ELR (cell line): ENCODE measurements at places on chromosomes 12 and 14.

DNA sequence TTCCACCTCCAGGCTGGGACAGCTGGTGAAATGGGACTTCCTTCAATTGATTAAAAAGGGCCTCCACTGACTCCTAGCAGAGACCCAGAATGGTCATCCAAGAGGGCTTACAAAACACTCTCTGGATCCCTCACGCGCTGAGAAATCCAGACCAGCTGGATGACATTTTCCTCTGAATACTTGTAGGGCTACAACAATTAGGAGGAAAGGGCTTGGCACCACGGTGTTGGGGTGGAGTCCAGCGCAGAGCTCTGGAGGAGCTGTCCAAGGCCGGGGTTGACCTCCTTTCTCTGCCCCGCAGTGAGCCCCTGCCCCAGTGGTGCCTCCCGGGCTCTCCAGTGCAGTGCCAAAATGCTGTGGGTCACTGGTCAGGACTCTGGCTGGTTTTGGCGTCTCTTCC, 189.0 kb upstream of the CCND2 start:
- no peak for DNase-seq

DNA sequence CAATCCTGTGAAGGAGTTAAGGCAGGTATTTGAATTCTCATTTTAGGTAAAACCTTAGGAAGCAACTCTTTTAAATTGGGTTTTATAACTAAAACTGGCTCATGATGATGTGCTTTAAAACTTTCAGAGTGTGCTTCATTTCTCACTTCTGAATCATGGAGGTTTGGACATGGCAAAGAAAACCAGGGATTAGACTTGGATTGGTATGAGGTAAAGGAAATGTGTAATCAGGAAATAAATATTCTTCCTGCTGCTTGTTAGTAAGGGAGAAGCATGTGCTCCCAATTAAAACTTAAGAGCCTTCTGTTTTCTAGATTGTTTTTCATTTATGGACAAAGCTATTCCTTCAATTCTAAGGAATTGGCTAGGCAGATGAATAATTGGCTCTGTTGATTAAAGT, 57.4 kb downstream of the FBXO33 start:
- DNase-seq: peak; percentile 77

DNA sequence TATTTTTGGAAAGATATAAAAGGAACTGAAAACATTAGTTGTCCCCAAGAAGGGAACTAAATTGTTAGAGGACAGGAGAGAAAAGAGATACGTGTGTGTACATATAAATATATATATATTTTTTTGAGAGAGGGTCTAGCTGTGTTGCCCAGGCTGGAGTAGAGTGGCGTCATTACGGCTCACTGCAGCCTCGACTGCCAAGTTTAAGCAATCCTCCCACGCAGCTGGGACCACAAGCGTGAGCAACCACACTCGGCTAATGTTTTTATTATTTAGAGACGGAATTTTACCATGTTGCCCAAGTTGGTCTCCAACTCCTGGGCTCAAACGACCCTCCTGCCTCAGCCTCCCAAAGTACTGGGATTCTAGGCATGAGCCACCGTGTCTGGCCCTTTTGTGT, 16.2 kb upstream of the NOP2 start:
- DNase-seq: no peak

GRCh38 chr14:99075771-99076375, 196.1 kb downstream of the BCL11B start:
- DNase-seq: no peak

DNA sequence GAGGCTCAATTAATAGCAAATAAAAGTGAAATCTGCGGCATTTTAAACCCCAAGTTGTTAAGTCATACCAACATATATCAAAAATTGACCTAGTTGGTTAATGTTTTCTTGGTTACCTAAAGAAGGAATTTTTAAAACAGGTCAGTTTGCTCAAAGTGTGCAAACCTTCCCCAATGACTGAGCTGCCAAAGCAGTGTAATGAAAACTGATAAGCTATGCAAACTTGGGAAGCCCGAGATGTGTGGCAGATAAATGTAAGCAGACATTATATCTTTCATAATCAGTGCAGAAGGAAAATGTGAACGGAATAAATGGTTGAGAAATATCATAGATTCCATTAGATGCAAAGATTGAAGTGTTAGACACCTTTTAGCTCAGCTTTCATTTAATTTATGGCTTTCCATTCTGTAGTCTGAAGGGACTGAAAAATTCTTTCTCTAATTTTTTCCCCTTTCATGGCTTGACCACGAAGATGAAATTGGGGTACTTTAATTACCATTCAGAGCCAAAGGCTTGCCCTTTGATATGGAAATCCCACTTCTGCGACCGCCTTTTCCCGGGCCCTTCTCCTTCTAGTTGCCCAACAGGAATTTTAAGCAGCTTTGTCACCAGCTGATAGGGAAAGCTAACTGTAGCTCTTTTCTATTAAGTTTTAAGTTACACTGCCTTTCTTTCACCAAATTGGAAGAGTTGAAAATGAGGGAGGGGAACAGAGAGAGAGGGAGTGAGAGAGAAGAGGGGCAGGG, 306.6 kb upstream of the SOX5 start:
- DNase-seq: no peak

- no peak for DNase-seq
Measured at GRCh38 chr12:109346920-109347319, 780 bp upstream of the MYO1H start.

- DNase-seq: no peak
Measured at GRCh38 chr12:109760031-109760929, 46.7 kb downstream of the FAM222A start.

DNA sequence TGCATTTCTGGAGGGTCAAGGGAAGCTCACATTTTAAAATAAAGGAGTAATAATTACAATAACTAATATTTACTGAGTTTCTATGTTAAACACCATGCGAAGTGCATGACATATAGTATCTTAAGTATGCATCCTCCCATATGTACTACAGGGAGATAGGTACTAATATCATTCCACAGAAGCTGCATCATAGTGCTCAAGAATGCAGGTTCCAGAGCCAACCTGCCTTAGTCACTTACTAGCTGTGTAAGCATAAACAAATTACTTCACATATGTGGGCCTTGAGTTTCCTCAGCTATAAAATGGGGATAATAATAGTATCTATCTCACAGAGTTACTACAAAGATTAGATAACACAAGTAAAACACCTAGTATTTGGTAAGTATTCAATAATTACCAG, 18.3 kb downstream of the ARMH4 start:
- DNase-seq: peak; percentile 86

DNA sequence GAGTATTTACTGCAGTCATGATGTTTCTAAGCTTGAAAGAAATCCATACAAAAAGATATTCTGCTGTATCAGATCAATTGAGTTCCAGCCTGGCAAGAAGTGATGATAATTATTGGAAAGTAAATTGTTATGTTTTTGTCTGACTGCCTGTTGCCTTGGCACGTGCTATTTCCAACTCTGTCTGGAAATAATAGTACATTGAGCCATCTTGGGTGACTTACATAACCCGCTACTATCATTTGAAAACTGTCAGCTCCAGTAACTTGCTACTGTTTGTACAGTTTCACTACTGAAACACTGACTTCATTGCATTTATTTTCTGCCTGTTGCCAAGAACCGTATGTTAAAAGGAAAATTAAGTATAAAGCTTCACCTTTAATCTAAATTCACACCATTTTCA, 318.6 kb downstream of the ITPR2 start:
- DNase-seq: no peak

DNA sequence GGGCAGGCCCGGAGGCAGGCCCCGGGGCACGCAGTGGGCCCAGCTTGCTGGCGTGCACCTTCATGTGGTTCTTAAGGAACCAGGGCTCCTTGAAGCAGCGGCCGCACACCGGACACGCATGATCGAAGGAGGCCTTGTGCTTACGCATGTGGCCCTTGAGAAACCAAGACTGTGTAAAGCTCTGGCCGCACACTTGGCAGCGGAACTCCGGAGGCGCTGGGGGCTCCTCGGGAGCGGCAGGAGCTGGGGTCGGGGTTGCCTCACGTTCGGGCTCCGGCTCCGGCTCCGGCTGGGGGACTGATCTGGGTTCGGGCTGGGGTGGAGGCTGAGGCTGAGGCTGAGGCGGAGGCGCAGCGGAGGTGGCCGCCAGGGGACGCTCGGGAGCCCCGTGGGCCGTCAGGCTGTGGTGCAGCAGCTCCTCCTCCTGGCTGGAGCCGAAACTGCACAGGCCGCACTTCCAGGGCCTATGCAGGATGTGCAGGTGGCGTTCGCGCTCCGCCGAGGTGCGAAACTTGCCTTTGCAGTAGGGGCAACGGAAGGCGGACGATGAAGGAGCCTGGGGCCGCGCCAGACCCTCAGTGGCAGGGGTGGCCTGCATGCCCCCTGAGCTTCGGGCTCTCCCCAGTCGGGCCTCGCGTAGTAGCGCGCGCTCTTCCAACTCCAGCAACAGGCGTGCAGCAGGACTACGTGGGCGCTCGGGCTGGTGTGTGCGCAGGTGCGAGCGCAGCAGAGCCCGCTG, 6.0 kb downstream of the ZNF219 start:
- DNase-seq: peak; percentile 64

- no peak for DNase-seq
Measured at GRCh38 chr12:92528586-92528985, 174.2 kb upstream of the PLEKHG7 start.

DNA sequence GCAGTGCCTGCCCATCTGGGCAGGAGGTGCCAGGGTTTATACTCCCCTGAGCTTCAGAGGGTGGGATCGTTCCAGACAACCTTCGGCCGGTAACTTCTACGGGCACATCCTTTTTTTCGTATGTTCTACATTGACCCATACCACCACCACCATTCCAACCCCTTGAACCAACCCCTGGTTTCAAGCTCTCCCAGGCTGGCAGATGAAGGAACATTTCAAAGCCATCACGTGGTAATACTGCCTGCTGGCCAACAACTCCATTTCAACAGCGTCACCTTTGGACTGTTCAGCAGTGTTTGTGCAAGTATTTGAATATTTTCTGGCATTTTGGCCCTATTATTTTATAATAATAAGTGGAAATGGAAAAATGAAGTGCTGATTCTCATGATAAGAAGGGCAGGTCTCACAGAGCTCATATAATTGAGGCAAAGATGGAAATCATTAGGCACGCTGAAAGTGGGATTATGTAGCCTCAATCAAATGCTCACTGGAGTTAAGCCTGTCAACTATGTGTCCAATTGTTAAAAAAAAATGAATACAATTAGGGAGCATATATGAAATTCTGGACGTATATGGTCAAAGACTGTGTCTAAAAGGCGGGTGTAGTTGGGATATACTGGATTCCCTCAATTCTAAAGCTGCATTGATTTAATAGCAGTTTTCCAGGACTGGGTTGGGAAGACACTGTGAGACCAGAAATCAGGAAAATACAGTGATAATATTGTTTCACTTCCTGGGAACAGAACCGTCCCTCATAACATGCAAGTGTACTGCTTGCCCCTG, 162.1 kb downstream of the ZFP36L1 start:
- DNase-seq: no peak

DNA sequence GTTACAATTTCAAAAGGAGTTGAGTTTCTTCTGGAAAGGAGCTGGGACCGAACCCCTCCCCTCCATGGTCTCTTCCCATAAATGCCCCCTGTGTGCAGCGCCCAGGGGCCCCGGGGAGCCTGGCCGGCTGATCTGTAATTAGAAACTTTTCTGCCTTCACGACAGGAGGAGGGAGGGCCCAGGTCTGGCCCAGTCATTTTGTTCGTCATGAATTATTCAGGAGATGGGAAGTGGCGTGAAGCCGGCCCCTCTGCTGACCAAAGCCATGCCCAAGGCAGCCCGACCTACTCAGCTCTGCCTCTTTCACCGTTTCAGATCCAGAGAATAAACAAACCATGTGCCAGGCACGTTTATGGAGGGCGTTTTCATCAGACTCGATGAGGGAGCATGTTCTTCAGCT, 33.3 kb upstream of the MSI1 start:
- DNase-seq: peak; percentile 22

DNA sequence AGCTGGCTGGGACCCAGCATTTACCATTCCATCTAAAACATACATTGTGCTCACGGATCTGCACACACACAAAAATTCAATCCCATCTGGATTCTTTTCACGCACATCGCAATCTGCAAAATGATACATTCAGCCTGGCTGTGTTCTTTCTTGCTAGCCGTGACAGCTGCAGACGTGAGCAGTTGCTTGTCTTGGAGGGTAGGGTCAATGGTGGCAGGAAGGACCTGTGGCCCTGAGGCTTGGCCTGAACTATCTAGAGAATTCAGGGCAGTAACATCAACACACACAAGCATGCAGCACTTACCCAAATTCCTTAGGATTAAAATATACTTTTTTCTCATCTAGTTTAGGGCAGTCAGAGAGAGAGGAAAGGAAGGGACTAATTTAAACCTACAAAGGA, 72.0 kb downstream of the DICER1 start:
- no peak for DNase-seq

DNA sequence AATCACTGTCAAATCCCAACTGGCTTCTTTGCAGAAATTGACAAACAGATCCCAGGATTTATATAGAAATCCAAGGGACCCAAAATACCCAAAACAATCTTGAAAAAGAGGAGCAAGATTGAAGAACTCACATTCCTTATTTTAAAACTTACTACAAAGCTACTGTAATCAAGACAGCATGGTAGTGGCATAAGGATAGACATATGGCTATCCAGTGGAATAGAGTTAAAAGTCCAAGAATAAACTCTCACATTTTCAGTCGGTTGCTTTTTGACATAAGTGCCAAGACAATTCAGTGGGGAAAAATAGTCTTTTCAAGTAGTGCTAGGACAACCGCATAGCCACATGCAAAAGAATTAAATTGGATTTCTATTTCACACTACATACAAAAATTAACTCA, 81.0 kb upstream of the HOXC13 start:
- DNase-seq: no peak

DNA sequence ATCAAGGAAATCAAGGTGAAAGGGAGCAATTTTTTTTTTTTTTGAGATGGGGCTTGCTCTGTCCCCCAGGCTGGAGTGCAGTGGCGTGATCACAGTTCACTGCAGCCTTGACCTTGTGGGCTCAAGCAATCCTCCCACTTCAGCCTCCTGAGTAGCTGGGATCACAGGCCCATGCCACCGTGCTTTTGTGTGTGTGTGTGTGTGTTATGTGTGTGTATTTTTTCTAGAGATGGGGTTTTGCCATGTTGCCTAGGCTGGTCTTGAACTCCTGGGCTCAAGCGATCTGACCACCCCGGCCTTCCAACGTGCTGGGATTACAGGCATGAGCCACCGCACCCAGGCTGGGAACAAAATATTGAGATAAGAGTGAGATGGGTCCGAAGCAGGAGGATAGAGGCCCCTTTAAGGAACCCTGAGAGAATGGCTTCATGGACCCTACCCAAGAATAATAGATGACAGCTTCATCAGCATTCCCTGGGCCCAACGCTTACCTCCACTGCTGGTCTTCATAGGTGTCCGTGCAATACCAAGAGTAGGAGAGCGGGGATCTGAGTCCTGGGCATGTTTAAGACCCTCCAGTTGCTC, 1.0 kb downstream of the CDCA3 start:
- DNase-seq: peak; percentile 15

DNA sequence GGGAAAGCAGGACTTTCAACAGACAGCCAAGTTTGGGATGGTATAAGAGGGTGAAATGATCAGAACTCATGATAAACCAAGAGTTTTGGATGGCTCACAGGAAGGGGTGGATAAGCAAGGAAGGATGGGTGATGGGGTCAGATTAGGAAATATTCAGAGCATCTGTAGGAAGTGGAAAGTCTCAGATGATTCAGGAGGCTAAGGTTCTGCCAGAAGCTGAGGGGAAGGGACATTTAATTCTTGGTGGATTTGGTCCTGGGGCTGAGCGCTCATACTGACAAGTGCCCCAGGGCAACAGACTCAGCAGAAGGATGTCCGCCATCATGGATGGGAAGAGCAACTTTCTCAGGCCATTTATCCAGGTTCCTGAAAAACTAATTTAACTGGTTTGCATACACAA, 28.4 kb upstream of the BDKRB2 start:
- peak; percentile 33 for DNase-seq
